Stimulated activated CD8-positive, alpha-beta memory T cell treated with anti-CD3 and anti-CD28 coated beads, Interleukin-15, amount 100 ng/mL, for 24 hours (primary cell): ENCODE measurements at places on chromosomes 2 and 18.
A peak's percentile ranks its signal among the peaks of the same experiment; 100 is the strongest.

DNA sequence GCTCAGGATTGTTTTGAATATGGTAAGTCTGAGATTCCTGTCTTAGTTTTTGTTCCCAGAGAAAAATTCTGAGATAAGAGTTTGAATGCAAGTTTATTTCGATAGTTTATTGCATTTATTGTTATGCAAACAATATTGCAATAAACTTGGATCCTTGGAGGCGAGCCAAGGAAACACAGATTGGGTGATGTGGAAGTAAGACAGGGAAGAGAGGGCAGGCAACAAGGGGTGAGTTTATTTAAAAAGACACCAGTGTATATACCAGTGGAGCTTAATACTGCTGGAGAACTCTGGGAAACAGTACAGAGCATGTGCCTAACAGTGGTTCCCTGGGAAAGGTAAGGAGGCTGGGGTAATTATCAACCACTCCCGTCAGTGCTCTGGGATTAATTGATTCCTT lies 87.5 kb upstream of the NEDD4L start:
- no peak for DNase-seq

DNA sequence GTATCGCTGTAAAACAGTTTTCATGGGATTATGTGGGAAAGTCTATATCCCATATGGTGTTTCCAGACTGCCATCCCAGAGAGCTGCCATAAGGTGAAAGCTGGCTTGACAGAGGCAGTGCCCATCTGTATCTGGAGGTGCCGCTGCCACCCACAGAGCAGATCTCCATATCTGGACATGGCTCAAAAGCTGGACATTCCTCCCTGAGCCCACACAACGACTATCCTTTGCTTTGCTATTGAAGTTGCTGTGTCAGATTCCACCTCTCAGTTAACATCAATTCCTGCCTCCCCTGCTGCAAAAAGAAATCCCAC lies 55.2 kb downstream of the RND3 start:
- DNase-seq = no peak

DNA sequence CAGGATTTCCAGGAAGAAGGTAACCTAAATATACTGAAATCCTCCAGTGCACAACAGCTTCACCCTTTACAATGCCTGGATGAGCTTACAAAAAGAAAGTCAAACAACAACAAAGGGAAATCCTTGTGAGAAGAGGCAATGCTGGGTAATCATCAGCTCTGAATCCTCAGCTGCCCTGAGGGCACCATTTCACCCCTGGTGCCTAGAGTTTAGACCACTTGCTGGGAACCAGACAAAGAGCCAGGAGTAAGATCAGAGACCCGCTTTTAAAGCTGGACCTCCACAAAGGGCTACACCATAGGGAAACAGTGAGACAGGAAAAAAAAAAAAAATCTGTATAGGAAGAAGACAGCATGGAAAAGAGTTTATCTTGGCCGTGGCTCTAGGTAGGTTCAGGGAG lies 97.0 kb downstream of the FOXI3 start:
- no peak for DNase-seq

- DNase-seq = no peak
Observed at GRCh38 chr18:9787036-9787435, 78.9 kb downstream of the RAB31 start.

DNA sequence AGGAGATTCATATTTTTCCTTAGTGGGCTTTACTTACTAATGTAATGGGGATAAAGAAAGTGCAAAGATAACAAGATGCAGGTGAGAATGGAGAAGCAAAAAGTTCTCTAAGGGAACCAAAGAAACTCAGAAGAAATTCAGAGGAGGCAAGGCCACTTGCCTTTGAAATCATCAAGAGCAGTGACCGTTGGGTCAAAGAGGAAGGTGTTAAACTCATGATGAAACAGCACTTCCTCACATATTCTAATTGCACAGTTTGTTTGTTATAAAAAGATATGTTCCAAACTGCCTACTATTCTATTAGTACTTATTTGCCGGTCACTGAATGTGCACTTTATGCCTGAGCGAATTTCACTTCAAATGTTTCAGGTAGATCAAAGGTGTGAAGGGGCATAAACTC lies 975.1 kb downstream of the BCL11A start:
- no peak for DNase-seq

DNA sequence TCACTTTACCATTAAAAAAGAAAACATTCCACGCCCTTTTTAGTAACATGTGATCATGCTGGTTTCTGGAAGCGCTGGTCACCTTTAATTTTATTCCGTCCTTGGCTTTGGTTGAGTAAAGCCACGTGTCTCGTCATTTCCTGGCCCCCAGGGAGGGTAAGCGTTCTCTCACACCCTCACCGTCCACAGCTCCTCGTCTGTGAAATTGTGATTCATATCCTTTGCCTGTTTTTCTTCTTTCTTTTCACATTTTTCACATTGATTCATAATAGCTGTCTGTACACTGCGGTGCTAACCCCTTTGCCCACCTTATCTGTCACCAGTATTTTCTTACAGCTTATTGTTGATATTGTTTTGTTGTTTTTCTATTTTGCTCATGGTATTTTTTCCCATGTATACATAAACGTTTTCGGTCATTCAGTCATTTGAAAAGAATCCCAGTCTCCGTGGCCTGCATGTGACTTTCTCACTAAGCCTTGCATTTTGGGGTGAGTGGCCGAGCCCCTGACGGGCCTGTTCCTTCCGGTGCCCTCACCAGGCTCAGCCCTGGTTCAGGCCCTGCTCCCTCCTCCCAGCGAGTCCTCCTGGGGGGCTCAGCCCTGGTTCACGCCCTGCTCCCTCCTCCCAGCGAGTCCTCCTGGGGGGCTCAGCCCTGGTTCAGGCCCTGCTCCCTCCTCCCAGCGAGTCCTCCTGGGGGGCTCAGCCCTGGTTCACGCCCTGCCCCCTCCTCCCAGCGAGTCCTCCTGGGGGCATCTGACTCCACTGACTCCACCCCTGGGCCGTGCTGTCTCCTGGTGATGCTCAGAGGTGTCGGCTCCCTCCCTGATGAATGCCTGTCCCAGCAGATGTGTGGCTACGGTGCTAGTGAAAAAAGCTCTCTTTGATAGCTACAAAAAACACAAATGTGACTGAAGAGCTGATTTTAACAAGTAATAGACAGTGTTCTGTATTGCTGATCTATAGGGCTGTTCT lies 249.7 kb upstream of the PXDN start:
- no peak for DNase-seq

- no peak for DNase-seq
Observed at GRCh38 chr18:31112804-31113203, 10.6 kb upstream of the DSC2 start.

DNA sequence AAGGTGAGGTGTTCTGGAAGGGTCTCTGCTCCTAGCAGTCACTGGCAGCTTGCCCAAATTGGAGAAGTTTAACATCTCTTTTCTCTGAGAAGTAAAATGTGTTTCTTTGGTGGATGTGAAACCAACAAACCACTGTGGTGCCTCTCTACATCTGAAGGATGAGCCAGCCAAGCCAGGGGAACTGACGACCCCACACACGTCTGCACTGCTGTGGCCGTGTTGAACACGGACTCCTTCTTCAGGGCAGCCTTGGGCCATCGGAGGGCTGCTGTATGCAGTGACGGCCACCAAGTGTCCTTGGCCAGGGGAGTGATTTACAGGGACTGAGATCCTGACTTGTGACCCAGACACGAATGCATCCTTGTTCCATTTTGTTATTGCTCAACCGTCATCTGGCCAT lies 207.8 kb downstream of the ACKR3 start:
- no peak for DNase-seq

DNA sequence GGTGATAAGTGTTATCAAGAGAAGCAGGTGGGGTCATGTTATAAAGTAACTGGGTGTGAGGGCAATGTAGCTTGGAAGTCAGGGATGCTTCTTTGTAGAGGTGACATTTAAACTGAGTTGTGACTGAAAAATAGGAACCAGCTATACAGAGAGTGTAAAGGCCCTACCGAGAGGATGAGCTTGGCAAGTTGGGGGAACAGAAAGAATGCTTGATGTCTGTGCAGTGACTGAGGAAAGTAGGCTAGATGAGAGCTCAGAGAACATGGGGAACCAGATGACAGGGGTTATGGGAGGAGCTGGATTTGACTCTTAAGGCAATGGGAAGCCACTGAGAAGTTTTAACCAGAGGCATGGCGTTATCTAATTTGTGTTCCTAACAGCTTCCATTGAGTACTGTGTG lies 115.3 kb downstream of the DOCK10 start:
- no peak for DNase-seq

- no peak for DNase-seq
Observed at GRCh38 chr2:152454960-152455359, 120.0 kb downstream of the FMNL2 start.

GRCh38 chr18:52334896-52335295 lies 5.1 kb upstream of the DCC start:
- DNase-seq = no peak

DNA sequence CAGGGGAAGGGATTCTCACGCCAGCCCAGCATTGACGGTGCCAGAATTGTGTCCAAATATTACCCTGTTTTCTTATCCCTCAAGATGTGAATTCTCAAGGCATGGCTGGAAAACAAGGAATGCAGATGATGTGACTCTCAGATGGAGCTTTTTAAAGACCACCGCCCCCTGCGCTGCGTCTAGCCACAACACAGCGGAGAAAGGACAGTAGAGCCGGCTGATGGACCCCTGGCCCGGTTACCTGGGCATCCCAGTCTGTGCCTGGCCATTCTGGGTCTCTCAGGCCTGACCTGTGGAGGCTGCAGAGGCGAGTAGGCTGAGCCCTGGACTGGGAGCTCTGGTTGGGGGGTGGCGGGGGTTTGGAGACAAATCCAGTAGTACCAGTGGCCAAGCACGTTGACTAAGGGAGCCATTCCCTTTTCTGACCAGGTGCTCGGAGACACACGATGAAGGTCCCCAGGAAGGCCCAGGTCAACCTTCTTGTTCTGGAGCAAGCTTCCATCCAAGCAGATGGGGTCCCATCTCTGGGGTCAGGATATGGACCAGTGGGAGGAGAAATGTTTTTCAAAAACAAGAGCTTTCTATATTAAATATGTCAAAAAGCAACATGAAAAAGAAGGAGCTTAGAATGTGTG lies 5.3 kb downstream of the CAPN13 start:
- DNase-seq = no peak

GRCh38 chr18:63043516-63043915 lies 276.1 kb downstream of the BCL2 start:
- no peak for DNase-seq

- DNase-seq = no peak
Observed at GRCh38 chr18:56575819-56576663, 62.4 kb downstream of the TXNL1 start.

DNA sequence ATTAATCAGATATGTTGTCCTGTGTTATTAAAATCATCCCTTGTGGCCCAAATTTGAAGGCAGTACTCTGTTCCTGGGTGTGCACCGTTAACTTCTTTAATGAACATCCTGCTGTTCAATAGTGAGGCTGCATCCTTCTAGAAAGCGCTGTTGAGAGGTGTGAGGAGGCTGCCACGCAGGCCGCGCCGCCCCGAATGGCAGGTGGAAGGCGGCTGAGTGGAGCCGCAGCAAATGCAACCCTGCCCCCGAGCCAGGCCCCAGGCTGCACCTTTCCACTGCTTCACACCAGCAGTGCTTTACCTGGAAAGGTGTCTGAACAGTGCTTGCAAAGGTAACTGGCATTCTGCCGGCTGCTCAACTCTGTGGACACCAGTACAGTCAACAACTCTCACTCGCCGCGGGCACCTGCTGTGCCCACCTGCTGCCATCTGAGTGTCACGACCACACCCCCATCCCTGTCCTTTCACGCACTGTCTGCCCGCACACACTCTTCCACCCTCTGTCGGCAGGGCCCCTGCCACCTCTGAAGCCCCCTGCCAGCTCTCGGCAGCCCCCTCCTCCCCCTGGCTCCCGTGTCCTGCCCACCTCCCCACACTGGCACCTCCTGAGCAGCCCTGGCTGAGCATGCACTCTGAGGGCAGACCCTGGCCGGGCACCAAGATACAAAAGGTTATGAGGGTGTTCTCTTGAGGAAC lies 70.9 kb downstream of the ODC1 start:
- DNase-seq = no peak

- DNase-seq = no peak
Observed at GRCh38 chr2:150188177-150188576, 299.3 kb downstream of the RND3 start.

- DNase-seq = no peak
Observed at GRCh38 chr2:175824243-175824642, 177.8 kb downstream of the LNPK start.

GRCh38 chr18:50518787-50519546 lies 40.9 kb upstream of the MAPK4 start:
- DNase-seq = no peak

GRCh38 chr2:238326801-238327365 lies 6.6 kb downstream of the TRAF3IP1 start:
- DNase-seq = no peak

DNA sequence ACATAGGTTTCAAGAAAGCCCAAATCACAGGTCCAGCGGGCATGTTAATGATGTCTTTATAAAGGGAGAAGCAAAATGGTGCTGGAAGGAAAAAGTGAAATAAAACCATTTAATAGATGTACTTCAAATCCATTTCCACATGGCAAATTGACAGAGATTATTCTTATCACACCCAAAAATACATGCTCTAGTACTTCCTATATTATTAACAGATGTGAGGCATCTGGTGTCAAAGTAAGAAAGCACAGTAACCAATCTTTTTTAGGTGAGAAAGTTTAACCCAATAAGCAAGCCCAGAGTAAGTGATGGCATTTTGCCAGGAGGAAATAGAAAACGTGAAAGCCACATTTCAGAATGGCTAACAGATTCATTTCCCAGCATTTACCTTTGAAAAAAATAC lies 128.0 kb downstream of the ABCA12 start:
- no peak for DNase-seq

GRCh38 chr2:121071034-121071504 lies 213.9 kb downstream of the TFCP2L1 start:
- DNase-seq = peak; percentile 33

DNA sequence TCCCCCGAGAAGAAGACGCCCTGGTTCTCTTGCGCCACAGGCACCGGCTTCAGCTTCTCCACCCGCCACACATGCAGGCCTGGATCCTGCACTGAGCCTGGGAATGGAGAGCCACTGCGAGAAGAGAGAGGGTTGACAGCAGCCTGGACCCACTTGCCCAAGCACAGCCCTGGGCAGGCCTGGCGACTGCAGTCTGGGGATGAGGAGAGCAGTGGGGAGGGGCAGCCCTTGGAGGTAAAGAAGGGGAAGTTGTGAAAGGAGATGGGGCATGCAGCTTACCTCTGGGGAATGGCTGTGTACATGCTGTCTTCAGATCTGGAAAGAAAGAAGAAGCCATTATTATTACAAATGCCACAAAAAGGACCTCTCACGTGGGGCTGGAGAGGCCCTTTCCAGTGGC lies 8.3 kb downstream of the CAPG start:
- no peak for DNase-seq

- no peak for DNase-seq
Observed at GRCh38 chr2:105969552-105969951, 224.5 kb downstream of the UXS1 start.

- no peak for DNase-seq
Observed at GRCh38 chr2:8247905-8248622, 433.8 kb upstream of the ID2 start.

GRCh38 chr2:33529771-33530481 lies 53.5 kb downstream of the RASGRP3 start:
- DNase-seq = no peak

GRCh38 chr2:126659562-126660467 lies 3.9 kb downstream of the GYPC start:
- DNase-seq = no peak

- no peak for DNase-seq
Observed at GRCh38 chr2:170368370-170368769, 190.4 kb downstream of the MYO3B start.
